Right renal cortex interstitium (tissue), 3 donors: ENCODE measurements at places on chromosomes 13 and 19.

DNA sequence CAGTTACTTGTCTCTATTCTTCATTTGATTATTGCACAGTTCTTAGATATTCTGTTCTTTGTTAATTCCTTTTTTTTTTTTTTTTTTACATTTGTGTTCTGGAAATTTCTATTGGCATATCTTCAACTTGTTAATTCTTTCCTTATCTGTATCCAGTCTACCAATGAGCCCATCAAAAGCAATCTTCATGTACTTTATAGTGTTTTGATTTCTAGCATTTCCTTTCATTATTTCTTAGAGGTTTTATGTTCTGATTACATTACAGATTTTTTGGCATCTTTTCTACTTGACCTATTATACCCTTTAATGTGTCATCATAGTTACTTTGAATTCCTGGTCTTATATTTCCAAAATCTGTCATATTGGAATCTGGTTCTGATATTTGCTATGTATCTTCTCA is 2194.8 kb downstream of the PCDH9 start:
- DNase-seq, result no peak

DNA sequence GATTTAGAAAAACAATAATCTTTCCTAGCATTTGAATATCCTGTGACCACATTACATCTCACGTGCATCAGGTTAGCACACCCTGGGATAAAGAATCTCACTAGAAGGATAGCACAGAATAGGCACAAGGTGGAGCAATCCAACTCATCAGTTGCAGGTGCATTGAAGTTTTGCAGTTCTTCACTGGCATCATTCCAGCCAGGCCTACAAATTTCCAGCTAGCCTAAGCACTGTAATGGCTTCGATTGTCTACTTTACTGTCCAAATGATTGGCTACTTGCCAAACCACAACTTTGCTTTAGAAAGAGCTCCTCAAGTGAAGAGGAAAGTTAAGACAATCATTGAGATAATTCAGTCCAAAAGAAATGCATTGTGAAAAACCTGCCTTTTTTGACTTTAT is 89.5 kb downstream of the SPRY2 start:
- no peak for DNase-seq

- DNase-seq, result no peak
Measured at GRCh38 chr13:50543782-50544181, 299.7 kb downstream of the DLEU7 start.

- no peak for DNase-seq
Measured at GRCh38 chr19:2820112-2820702, 539 bp downstream of the ZNF554 start.

DNA sequence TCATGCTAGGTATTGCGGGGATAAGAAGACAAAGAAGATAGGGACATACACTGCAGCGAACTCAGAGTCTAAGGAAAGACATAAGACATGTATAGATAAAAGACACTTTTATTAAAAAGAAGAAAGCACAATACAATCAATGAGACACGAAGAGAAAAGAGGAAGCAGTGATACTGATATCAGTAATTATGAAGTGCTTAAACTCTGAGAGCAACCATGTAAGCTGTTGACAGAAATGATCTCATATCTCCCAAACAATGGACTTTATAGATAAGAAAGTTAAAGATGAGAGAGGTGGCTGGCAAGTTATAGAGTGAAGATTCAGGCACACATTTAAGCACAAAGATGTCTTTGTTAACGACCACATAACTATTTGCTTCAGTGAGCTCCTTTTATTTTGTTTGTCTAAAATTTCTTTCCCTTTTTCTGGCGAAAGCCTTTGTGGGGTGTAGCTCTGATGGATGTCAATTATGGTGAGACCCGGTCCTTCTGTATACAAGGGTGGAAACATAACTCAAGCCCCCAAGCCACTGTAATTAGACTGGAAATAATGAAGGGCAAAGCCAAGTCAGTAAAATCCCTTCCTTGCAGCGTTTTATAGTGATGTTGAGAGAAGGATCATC is 818.0 kb upstream of the SLC10A2 start:
- DNase-seq, result no peak

- no peak for DNase-seq
Measured at GRCh38 chr13:83780227-83780626, 102.0 kb downstream of the SLITRK1 start.

GRCh38 chr13:20160306-20161274 is at the start of gene GJA3:
Gene GJA3 (minus strand): TSS chr13:20161052. CDS start chr13:20143288, 17,764 bp downstream.
- no peak for DNase-seq

- DNase-seq, result no peak
Measured at GRCh38 chr13:43257765-43258164, 234.4 kb downstream of the DNAJC15 start.

DNA sequence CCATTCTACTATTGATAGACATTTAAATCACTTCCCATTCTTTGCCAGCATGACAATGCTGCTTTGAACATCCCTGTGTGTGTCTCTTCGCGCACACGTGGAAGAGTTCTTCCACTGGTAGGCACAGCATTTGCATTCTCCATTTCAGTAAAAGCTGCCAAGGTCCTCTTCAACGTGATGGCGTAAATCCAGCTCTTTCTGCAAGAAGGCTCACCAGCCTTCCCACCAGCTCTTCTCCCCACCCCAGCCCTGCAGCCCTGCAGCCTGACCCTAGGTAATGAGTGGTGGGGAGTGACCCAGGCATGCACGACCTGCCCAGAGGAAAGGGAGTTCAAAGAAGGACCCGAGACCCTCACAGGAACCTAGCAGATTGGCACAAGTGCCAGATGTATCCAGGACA is 31.7 kb upstream of the FFAR2 start:
- no peak for DNase-seq

- DNase-seq, result no peak
Measured at GRCh38 chr13:70959035-70959775, 851.0 kb upstream of the KLHL1 start.

DNA sequence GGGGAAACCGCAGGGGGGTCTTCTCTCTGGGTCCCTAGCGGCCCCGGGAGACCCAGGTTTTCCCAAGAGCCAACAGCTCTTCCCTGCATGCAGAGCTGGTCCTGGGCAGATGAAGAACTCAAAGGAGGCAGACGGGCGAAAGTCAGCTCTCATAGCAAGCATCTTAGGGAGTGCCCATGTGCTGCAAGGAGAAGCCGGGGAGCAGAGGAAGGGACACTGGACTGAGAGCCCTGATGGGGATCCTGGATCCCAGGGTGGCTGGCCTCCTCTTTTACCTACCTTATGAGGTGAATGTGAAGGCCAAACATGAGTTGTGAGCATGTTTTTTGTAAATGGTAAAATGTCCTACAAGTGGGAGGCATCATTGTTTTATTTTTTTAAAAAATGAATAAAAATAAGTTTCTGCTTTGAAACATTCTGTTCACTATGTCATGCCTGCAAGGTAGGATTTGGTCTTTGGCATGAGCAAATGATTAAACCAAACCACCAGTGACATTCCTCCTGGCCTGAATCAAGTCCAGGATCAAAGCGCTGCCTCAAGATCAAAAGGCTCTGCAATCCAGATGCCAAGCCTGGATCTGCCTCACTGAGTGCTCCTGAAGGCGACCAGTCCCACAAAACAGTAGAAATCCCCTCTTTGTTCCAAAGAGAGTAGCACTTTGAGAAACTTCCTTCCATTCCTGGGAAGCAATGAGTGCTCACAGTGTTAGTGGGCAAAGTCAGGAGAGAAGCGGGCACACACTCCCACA is 92.2 kb upstream of the SERP2 start:
- DNase-seq, result no peak

GRCh38 chr19:15457701-15458484 is 6.5 kb downstream of the RASAL3 start:
- no peak for DNase-seq

- no peak for DNase-seq
Measured at GRCh38 chr13:77516342-77516789, 19.1 kb upstream of the SCEL start.

DNA sequence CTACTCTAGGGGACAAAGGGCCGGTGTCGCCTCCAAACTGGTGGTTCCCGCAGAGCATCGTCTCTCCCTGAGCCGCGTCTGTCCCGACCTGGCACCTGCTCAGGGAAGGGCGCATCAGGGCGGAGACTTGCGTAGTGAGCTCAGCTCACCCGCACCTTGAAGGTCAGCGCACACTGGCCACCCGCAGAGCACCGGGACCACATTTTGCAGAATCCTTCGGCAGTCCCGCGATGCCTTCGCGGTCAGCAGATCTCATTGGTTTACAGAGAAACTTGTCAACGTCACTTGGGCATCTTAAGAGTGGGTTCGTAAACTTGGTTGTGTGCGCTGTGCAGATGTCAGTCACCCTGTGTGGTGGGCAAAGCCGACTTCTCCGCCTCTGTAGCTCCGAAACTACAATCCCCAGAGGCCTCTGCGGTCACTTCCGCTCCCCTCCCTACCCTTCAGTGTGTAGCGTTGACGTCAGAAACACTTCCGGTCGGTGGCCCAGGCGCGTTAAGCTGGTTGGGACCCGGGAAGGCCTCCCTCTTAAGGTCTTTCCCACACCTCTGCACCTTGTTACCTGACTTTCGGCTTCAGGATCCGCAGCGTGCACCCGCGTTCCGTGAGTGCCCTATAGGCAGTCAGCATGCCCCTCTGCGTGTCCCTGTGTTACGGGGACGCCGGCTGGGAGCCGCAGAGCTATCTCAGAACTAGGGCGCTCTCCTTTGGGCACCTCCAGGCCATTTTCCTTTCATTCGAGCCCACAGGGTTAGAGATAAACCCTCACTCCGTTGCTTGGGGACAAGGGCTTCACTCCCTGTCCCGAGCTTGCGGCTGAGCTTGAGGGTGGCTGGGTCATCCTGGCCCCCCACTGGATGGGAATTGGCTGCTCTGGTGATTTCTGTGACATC is 36.5 kb upstream of the ZNF527 start:
- DNase-seq, result peak; percentile 94

GRCh38 chr19:14515501-14516047 is 2.6 kb downstream of the DNAJB1 start:
- no peak for DNase-seq

- DNase-seq, result no peak
Measured at GRCh38 chr13:63636316-63636993, 2220.8 kb upstream of the PCDH20 start.

GRCh38 chr19:2846180-2846894 is 5.1 kb downstream of the ZNF555 start:
- DNase-seq, result no peak

GRCh38 chr13:48316826-48317510 is 13.4 kb downstream of the RB1 start:
- DNase-seq, result no peak

DNA sequence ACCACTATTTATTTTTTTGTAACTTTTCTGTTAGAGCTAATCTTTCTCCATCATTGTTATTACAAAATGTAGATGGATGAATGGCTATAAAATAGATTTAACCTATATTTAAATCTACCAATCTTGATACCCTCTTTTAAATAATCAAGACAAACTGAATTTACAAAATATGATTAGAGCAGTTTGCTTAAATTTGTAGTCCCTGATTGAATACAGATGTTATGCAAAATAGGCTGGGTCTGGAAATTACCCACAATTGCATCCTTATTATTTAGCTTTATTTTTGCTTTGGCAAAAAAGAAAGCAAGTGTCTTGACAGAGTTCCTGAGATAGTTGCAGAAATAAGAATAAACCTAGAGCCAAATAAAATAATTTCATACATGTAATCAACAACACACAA is 352.8 kb downstream of the KLF12 start:
- no peak for DNase-seq

- no peak for DNase-seq
Measured at GRCh38 chr19:17406046-17406886, 836 bp upstream of the BST2 start.

- DNase-seq, result no peak
Measured at GRCh38 chr13:74093691-74094090, 40.5 kb downstream of the KLF12 start.

DNA sequence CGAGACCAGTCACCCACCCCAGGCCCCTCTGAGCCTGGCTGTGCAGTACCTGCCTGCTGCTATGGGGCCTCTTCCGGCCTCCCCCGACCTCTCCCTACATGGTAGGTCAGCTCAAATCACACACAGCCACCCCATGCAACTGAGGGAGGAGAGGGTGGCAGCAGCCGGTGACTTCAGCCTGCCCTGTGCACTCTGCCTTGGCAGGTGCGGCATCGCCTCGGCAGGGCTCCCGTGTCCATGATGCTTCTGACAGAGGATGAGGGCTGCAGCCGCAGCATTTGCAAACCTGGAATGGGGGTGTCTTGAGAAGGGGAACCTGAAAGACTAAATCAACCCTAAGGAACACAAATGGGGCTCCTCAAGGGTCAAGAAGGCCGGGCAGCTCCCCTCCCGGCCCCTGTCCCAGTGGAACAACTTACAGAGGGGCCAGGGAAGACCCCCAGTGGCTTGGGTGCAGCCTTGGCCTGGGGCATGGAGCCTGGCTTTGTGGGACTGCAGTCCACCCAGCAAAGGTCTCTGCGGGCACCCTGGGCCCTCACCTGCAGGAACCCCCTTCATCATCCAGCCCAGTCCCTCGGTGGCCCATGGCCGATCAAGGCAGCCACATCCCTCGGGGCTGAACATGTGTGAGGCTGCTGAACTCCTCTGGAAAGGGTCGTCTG is 6.7 kb downstream of the TEX29 start:
- no peak for DNase-seq

- DNase-seq, result no peak
Measured at GRCh38 chr13:42055500-42056085, 7.1 kb downstream of the DGKH start.

GRCh38 chr13:46683676-46684260 is 113.2 kb downstream of the ESD start:
- no peak for DNase-seq

- no peak for DNase-seq
Measured at GRCh38 chr19:4229179-4229931, at the start of gene EBI3. Gene EBI3 (plus strand): TSS chr19:4229523. CDS start chr19:4229551, 28 bp downstream.

- DNase-seq, result no peak
Measured at GRCh38 chr19:21221693-21222092, 79.9 kb downstream of the ZNF431 start.

GRCh38 chr19:1001538-1002166 is 1.4 kb downstream of the GRIN3B start:
- DNase-seq, result no peak

GRCh38 chr19:12838886-12839756 is 806 bp downstream of the MAST1 start:
- DNase-seq, result no peak

- no peak for DNase-seq
Measured at GRCh38 chr13:50075619-50076097, 60.4 kb downstream of the KCNRG start.

DNA sequence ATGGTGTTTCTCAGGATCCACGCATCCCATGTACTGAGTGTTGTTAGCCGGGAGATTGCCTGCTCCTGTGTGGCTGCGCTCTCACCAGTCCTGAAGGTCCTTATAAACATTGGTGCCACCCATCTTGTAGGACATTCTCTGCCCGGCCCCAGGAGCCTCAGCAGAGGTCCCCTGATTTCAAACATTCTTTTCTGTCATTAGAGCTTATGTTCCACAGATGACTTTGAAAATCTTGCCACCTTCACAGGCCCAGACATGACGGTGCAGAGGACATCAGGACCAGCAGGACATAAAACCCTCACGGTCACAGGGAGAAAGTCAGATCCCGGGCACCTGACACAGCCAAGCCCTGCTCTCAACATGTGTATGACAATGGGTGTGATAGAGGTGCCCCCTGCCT is 33.2 kb upstream of the PEPD start:
- no peak for DNase-seq

DNA sequence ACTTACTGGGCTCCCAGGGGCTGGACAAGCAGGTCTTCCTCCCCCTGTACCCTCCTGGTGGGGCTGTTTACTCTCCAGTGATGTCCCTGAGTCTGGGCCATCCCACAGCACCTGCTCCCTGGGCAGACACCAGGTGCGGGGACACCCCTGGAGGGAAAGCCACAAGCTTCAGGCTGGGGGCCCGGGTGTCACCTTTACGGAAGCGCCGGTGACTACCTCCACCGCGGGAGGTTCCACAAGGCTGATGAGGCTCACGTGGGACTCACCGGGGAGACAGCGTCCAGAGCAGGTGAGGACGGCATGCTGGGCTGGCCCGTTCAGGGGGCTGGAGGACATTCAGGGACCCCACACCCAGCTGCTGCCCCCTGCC is 24.9 kb downstream of the NFILZ start:
- DNase-seq, result no peak
